ENCODE measurements at places on chromosomes 1 and 21.

DNA sequence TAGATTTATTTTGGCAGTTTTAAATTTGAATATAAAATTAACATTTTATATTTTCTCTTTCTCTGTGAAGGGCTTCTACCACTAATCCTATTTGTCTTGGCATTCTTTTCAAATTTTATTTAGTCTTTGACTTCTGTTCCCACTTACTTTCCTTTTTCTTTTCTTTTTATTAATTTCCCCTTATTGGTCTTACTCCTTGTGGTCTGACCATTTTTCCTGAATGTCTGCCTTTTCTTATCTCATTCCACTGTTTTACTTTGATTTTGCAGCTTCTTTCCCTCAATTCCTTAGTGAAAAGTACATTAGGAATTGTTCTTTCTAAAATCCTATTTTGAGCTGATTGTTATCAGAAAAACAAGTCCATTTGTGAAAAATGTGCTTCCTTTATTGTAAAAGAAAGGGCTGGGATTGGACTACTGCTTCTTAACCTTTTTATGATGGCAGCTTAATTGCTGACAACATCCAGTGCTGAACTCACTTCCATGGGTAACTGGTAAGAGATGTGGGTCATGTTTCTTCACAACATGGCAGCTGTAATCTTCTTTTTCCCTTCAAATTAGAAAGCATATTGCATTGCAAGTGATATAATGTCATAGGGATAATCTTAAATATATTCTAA is 284.6 kb downstream of the DNM3 start:
- DNase-seq, result no peak

GRCh38 chr1:119646521-119647227 is 1.4 kb downstream of the ZNF697 start:
- peak; percentile 46 for DNase-seq

DNA sequence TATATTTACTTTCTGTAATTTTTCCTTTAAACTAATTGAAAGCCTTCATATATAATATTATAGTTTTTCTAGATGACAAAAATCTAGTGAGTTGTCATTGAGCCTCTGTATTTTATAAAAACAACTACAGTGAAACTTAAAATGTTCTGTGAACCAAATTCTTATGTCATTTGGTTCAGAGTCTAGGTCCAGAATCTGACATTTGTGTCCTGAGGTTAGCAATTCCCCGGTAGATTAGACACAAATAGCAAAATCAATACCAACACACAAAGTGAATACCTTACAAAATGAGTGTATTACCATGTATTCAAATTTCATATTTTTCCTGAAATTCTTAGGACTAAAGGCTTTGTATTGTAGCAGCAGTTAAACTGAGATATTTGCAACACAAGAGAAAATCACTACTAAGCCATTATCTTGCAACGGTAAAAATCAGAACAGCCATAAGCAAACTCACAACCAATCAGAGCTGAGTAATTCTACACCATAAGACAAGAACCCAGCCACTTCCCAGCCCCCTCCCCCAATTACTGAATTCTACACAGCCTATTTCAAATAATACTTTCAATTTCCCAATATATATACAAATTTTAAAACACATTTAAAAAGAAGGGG is 573.5 kb downstream of the SMYD3 start:
- DNase-seq, result no peak

DNA sequence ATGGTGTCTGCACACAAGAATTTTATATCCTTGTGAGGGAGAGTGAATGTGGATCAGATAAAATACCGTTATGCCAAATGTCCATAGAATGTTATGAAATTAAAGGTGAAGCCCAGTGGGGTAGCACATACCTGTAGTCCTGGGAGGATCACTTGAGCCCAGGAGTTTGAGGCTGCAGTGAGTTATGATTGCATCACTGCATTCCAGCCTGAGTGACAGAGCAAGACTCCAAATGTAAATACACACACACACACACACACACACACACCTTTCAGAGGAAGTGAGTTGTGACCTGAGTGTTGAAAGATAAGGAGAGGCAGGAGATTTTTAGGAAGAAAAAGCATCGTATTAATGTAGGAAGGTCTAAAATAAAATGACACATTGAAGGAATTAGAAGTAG is 28.1 kb upstream of the ZYG11A start:
- DNase-seq, result peak; percentile 5
